ENCODE measurements at places on chromosomes 1 and 21.

- no peak for DNase-seq
Measured at GRCh38 chr1:27106561-27107323, 48.2 kb downstream of the SLC9A1 start.

DNA sequence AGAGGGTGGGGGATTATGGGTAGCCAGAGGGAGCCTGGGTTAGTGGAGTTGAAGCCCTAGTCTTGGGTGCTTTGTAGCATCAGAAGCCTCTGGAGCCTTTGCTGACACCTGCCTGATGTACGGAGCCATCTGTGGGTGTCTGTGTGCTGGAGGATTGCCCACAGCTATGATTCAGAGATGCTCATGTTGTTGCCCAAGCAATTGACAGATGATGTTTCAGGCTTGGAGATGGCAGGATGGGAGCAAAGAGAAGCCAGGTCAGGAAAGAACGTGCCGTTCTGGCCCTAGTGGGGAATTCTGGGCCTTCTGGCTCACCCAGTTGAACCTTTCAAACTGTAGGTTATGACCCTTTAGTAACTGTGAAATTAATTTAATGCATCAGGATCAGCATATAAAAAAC is 27.6 kb downstream of the COQ8A start:
- no peak for DNase-seq

GRCh38 chr21:36710729-36711048 is 11.8 kb downstream of the SIM2 start:
- DNase-seq, result no peak

GRCh38 chr1:50270926-50271325 is 152.3 kb downstream of the DMRTA2 start:
- no peak for DNase-seq

Measured in naive thymus-derived CD8-positive, alpha-beta T cell (primary cell).